LoVo (cell line): ENCODE measurements at places on chromosomes 1 and 21.

GRCh38 chr1:236913371-236914037 lies 90.7 kb downstream of the MT1HL1 start:
- no peak for DNase-seq

- DNase-seq, result no peak
These were observed 3.6 kb downstream of the EFNA1 start for GRCh38 chr1:155131285-155131684.

DNA sequence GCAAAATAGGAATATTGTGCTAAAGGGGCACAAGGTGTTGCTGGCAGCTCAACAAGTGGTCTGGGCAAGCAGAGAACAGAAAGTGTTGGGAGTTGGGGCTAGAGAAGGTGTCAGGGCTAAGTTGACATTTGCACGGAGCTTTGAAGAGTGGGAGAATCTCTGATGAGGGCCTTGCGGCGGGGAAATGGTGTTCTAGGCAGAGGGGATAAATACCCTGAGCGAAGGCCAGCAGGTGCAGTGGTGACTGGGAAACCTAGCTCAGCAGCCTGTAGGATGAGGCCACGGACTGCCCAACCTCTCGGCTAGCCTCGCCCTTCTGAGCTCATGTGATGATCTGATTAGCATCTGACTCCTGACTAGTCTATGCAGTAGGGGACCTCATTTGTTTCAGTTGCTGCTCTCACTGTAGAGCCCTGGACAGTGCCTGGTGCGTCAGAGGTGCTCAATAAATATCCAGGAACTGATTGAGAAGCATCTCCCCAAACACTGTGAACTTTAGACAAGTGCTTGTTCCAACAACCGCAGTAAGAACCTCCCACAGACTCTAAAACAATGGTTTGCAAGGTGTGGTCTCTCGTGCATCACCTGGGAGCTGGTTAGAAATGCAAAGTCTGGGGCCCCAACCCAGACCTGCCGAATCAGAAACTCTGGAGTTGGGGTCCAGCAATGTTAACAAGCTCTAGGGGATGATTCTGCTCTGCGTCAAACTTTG lies 1.0 kb upstream of the FOXO6 start:
- DNase-seq, result no peak

- DNase-seq, result no peak
These were observed 39.9 kb downstream of the SPATA46 start for GRCh38 chr1:162336621-162337285.

- no peak for DNase-seq
These were observed 653 bp downstream of the CASP9 start for GRCh38 chr1:15523104-15524020.

DNA sequence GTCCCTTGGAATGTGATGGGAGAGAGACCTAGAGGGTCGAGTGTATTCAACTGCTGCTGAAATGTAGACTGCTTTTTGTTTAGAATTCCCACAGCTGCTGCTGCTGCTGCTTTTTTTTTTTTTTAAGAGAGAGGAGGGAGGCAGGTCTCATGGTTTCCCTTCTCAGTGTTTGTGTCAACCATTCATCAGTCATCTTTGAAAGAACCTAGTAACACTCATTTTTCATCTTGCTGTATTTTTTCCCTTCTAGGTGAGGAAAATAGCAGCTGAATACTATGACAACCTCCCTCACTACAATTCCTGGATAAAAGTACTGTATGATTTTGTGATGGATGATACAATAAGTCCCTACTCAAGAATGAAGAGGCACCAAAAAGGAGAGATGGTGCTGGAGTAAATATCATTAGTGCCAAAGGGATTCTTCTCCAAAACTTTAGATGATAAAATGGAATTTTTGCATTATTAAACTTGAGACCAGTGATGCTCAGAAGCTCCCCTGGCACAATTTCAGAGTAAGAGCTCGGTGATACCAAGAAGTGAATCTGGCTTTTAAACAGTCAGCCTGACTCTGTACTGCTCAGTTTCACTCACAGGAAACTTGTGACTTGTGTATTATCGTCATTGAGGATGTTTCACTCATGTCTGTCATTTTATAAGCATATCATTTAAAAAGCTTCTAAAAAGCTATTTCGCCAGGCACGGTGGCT lies 9.2 kb downstream of the DEGS1 start:
- no peak for DNase-seq
